AG08396 (cell line): ENCODE measurements at places on chromosomes 1 and 21.

DNA sequence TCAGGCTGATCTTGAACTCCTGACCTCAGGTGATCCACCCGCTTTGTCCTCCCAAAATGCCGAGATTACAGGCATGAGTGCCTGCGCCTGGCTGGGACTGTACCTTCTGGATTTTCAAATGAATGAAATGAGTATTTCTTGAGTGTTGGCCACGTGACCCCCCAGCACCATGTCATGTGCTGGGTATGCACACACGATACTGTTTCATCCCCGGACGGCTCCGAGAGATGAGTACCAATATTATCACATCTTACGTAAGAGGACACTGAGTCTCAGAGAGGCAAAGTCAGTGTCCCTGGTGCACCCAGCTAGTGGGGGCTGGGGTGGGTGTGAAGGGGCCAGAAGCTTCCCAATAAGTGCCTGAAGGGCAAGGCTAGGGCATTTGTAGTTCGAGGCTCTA, 780 bp upstream of the CROCC start:
- DNase-seq = no peak

DNA sequence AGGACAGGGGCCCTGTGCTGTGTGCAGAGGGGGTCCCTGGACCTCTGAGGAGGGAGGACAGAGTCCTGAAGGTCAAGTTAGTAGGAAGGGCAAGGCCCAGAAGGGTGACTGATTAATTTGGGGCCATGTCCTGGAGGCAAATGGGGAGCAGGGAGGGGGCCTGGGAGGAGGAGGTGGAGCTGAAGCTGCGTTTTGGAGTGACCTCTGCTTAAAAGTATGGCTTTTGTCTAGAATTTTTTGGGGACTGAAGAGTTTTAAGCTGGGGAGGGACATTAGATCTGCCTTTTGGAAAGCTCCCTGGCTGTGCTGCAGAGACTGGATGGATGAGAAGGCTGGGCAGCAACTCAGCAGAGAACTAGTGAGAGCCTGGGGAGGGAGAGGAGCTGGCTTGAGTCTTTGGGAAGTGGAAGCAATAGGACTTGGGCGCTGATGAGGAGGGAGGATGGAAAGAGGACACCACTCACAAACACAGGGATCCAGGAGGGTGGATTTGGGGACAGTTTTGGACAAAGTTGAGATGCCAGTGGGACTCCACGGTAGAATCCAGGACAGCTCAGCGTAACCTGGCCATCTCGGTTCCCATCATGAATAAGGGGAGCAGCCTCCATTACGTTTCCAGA, 52.9 kb downstream of the ACBD3 start:
- DNase-seq = no peak

DNA sequence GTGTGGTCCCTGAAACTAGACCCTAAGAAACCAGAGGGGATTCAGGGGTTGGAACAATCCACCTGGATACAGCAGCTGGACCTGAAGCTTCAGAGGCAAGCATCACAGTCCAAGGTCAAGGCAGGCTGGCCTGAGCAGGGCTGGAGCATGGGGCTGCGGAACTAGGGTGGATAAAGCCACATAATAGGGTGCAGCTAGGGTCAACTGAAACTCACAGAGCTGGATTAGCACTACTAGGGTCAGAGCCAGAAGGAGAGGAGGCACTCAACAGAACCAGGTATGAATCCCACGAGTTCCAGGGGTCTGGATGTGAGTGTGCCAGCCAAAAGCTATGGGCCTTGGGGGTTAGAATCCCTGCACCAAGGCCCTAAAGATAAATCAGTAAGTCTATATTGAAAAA, 231.0 kb upstream of the KIAA0040 start:
- DNase-seq = no peak

GRCh38 chr1:198837278-198838021, 198.6 kb downstream of the PTPRC start:
- no peak for DNase-seq

DNA sequence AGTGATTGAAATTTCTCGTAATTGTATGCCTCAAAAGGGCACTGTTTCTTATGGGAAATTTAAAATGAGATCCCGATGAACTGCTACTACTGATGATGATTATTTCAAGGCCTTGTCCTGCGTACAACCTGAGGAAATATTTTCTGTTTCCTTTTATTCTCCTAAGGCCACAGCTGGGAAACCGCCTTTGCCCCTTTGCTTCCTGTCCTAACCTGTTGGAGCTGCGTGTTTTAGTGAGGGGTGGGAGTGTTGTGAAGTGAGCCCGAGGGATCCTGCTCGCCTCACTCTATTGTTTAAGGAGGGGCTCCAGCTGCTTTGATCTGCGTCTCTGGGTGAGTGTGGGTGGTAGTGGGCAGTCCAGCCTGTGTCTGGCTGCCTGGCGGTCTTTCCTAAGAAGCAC, 14.4 kb downstream of the LAMC2 start:
- no peak for DNase-seq

DNA sequence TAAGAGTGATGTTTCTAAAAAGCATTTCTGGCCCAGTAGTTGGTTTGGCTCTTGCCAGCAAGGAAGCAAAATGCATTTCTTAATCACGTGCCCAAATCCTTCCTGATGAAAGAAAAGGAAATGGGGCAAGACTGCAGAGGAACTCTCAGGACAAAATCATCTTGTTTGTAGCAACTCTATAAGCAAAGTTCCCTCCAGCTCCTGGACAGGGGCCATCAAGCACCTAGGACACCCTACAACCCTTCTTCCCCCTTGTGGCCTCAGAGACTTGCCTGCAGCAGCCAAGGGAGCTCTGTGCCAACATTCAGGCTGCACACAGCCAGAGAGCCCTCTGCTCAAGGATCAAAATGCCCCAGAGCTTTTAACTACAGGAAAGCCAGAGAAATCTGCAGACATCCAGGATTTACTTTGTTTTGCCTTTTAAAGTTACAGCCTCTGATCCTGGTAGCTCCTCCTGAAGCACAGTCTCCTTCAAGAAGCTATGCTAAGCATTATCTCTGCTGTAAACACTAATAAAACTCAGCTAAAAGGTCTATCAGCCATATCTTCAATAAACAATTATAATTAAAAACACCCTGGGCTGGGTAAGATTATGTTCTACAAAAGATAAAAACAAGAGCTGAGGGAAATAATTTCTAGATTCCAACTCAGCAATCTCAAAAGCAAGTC, 105.0 kb downstream of the KIAA0319L start:
- peak; percentile 44 for DNase-seq

GRCh38 chr1:1858382-1859086, 32.4 kb downstream of the GNB1 start:
- peak; percentile 75 for DNase-seq

DNA sequence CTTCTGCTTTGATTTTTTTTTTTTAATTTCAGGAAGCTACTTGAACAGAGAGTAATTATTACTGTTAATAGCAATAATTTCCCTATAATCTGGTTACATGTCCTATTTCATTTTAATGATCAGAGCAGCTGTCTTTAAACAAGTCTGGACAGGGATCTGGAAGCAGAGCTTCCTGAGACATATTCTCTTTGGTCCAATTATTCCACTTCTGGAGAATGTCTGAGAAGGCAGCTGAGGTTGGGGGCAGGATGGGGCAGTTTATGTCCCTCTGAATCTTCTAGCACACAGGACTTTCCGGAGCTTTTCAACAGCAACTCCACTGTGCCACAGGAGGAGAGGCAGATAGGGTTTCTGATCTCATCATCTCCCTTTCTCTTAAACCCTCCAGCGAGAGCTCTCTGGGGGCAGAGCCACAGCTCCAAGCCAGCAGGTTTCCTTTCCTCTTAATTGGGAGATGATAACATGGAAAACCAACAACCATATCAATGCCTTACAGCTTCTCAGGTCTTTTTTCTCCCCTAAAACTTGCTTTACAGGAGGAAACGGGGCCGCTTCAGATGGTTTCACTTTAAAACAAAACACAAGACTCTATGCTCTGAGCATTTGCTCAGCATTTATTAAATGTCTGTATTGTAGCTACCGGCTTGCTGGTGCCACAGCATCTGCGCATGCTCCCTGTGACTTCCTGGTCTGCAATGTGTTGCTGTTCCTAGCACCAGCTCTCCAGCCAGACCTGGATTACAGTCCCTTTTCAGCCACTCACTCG, 425.7 kb upstream of the USP24 start:
- DNase-seq = peak; percentile 86

DNA sequence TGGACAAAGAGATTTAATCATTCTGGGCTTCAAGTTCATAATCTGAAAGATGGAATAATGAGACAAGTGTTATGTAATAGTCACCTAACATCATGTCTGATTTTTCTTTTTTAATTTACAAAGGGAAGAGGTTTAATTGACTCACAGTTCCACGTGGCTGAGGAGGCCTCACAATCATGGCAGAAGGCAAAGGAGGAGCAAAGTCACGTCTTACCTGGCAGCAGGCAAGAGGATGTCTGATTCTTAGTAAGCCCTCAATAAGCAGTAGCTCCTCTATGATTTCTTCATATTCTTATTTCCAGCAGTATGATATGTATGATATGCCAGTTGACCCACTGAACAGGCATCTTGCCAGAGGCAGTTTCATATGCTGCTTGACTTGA, 152.7 kb downstream of the S1PR1 start:
- DNase-seq = no peak

GRCh38 chr1:156691665-156692440, 13.5 kb downstream of the CRABP2 start:
- no peak for DNase-seq

DNA sequence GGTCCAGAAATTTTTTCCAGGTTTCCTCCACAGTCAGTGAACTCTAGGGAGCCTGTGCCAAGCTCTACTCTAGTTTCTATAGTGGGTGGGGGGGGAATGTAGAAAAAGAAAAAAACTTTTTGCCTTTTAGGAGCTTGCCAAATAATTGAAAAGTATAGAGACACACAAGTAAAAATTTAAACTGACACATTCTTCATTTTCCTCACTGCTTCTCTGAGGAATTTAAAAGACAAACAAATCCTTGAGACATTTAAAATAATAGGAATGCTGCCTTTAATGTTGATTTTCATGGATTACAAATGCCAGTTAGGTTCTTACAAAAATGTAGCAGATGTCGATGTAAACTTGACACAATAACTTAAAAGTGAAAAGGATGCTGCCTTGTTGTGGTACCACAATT, 241.9 kb downstream of the DNM3 start:
- no peak for DNase-seq

DNA sequence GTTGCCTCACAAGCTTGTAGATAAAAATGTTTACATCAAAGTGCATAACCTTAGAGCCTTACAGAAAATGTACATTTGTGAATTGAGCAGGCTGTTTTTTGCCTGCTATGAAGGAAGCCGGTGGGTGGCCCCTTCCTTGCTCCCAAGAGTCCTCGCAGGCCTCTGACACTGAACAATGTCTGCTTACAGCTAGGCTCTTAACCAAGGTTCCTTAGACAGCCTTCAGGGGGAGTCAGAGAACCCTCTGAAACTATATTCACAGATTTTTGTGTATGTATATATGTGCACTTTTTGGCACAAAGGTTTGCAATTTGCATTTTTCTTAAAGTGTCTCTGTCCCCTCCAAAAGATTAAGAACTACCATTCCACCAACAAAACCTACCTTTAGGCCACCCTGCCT, 282.6 kb downstream of the BARHL2 start:
- DNase-seq = no peak

DNA sequence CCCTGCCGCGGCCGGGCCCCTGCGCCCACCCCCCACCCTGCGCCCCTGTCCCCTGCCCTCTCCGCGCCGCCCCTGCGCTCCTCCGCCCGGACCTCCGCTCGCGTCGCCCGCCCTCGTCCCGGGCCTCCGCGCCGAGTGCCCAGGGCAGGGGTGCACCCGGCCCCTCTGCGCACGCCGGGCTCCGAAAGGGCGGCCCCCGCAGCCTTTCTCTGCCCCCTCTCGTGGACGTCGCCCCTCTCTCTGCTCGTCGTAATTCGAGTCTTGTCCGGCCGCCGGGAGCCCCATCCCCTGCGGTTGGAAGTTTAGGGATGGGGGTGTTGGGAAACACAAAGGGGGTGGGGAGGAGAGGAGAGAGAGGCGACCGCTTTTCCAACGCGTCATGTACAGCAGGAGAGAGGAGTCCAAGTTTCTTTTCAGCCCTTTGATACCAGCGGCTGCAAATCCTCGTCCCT, 407 bp downstream of the GALNT2 start:
- peak; percentile 58 for DNase-seq

DNA sequence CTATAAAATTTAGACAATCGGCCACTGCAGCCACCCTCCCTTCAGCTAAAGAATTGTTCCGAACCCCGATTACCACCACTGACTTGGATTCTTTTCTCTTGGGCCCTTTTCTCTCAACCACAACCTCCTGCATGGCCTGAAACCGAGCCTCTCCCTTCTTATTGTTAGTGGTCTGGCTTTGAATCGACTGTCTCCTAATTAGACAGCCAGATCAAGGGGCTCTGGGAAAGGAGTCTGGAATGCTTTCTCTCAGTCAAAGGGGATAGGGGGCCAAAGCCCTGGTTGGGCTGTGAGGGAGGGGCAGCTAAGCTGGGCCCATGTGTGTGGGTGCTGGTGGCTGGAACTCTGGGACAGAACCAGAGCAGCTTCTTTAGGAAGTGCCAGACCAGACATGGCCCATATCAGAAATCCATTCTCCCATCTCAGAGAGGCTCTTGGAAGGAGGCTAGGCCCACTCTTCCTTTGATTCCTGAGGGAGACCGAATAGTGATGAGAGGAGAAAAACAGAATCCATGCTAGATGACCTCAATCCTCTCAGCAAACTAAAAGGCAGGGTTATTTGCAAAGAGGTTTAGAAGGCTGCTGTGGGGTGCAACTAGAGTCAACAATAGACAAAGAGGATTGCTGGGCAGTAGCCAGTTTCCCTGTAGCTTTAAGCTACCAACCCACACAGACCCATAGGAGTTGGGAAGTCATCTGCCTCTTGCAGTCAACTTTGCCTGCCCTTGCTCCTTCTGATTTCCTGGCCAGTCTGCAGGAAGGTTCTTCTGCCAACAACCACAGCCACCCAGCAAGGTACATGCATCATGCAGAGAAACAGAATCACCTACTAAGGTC, 117.6 kb downstream of the AK5 start:
- no peak for DNase-seq

DNA sequence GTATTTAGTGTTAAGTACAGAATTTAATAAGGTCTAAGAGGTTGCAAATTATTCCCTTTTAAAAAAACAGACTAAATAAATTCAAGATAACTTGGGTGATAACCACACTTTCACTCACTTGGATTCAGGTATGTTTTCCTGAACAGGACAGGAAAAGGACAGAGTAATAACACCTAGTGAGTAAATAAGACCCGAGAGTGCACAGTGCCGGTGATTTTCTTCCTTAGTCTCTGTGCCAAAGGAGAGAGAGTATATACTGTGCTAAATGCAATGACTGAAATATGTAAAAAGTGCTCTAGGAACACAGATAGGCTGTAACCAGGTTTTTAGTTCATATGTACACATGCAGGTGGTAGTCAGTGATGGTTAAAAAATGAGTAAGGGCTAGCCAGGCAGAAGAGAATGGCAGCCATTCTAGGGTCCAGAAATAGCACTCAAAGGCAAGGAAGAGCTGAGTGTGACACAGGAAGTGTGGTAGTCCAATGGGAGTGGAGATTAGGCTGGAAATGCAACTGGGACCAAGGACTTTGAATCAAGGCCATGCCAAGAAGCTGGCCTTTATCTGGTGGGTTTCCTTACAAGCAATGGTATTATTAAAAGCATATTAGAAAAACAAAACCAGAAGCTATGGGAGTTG, 58.1 kb downstream of the NRIP1 start:
- no peak for DNase-seq

GRCh38 chr1:156118177-156118868, 3.8 kb downstream of the LMNA start:
- DNase-seq = no peak
